Astrocyte of the hippocampus (primary cell): ENCODE measurements at places on chromosomes 6 and 20.
A peak's percentile ranks its signal among the peaks of the same experiment; 100 is the strongest.

GRCh38 chr6:29509711-29510110 lies 22.0 kb upstream of the MAS1L start:
- DNase-seq: no peak

DNA sequence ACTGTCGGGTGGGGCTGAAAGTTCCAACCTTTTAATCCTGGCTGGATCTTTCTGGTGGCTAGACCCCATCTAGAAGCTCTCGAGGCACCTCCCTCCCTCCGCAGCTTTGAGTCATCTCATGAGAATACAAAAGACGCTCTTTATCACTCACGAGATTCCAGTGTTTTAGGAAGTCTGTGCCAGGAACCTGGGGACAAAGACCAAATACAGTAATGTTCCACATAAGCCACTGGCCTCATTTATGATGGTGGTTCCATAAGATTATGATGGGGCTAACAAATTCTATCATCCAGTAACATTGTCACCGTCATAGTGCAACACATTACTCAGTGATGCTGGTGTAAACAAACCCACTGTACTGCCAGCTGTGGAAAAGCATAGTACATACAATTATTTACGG lies 48.7 kb downstream of the NCOA7 start:
- DNase-seq: peak; percentile 52

- DNase-seq: no peak
These were observed 136.4 kb upstream of the RREB1 start for GRCh38 chr6:6971369-6971768.

- DNase-seq: no peak
These were observed 18.1 kb downstream of the MYT1 start for GRCh38 chr20:64182146-64182865.

DNA sequence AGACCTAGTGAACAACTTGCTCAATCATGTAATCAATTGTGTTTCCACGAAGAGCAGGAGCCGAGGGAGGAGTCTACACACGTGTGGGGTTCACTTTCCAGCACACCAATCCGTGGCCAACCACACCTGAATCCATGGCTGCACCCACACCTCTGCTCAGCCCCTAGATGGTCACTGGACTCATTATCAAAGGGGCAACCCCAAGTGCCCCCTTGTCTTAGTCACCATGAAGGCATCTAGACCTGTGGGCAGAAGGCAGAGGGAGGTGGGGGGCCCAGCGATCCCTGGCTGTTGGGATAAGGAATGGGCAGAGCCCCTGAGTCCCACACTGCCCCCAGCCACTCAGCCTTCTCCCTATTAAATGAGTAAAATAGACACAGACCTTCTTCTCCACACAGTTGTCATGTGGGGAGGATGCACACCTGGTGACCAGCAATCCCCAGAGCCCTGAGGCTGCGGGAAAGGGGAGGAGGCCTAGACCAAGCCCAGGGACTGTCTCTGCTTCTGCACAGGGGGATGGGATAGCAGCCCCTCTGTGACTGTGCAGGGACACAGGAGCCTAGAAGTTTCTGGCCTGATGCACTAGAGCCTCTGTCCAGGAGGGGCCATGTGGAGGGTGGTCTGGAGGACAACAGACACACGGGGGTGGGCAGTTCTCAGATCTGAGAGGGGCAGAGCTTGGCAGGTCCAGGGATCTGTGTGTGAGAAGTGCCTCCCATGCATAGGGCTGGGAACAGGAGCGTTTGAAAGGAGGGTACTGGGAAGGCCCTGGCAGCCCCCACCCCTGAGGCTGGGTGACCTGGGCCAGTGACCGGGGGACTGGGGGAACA lies 1.9 kb upstream of the RAET1L start:
- DNase-seq: no peak

DNA sequence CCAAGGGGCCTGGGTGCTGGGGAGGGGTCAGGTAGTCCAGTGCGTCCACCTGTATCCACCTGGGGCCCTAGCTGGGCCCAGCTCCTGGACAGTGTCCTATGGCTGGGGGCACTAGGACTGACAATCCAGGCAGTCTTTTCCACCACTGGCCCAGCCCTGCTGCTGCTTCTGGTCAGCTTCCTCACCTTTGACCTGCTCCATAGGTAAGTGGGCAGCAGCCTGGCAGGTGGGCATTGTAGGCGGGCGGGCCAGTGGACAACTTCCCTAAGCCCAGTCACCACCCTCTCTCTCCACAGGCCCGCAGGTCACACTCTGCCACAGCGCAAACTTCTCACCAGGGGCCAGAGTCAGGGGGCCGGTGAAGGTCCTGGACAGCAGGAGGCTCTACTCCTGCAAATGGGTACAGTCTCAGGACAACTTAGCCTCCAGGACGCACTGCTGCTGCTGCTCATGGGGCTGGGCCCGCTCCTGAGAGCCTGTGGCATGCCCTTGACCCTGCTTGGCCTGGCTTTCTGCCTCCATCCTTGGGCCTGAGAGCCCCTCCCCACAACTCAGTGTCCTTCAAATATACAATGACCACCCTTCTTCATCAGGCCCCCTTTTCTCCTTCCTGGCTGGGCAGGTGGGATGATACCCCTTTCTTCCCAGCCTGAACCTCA lies 584 bp downstream of the C20orf141 start:
- DNase-seq: no peak

GRCh38 chr20:43345676-43346075 lies 112.0 kb upstream of the SRSF6 start:
- no peak for DNase-seq

- no peak for DNase-seq
These were observed 14.0 kb upstream of the PLCB1 start for GRCh38 chr20:8118039-8118438.

GRCh38 chr6:125568609-125569008 lies 180.8 kb upstream of the HEY2 start:
- no peak for DNase-seq

- no peak for DNase-seq
These were observed 17.7 kb upstream of the CDH4 start for GRCh38 chr20:61234224-61234890.

DNA sequence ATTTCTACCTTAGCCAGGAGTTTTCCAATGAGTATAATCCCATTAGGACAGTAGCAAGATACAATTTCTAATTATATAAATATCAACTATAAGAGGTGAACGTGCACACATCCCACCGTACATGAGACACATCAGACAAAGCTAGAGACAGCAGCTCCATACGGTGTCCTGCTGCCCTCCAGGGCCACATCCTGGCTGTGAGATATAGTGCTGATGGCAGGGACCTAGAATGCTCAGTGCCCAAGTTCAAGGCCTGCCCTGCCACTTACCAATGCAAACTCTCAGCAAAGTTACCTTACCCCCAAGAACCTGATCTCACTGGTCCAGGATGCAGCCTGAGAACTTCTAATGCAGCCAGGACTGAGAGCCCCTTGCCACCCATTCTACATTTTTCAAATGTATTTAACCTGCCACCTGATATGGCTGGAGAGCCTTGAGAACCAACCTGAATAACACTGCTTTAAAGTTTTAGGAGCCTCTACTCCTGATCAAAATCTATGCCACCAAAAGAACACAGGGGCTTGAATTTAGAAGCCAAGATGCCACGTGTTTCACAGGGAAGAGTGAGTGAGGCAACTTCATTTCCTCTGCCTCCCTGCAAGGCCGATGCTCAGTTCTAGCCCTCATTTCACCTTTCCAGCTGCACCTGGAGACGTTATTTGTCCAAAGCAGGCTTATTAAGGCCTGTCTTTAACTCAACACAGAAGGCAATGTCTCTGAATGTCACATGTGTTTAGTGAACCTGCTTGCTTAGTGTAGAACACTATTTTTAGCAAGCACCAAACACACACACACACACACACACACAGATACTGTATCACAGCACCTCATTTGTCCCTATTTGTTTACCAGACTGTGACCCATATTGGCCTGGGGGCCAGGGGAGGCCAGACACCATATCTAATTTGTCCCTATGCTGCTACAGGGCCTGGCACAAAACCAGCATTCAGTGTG lies 6.1 kb downstream of the NFATC2 start:
- DNase-seq: no peak

DNA sequence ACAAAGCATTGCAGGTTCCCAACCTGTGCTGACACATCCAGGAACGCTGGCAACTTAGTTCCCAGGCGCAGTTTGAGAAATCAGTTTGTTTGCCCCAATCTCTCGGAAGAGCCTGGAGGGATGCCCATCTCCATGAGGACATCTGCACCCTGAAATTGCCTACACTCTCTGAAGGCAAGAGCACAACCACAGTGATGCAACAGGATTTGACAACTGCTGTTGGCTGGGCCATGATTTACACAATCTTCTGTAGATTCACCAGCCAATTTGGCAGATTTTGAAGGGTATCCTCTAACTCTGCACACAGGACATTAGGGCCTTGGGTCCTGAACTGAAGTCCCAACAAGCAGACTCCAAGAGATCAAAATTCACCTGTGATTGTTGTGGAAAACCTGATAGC lies 3.4 kb downstream of the APMAP start:
- DNase-seq: no peak

DNA sequence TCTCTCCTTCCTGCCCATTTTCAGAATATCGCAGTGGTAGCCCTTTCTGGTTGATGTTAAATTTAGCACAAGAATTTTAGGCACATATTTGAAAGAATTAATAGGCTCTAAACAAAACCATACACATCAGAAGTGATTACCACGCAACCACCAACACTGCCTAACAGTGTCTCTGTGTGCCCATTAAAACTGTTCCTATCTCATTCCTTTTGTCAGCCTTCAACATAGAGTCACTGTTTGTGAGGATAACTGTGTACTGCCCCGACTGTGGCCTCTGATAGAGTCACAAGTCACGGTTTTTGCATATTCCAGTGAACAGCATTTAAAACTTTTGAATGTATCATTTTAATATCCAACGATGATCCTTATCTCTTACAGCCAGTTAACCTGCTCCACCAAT lies 116.8 kb upstream of the TNFAIP3 start:
- DNase-seq: no peak

DNA sequence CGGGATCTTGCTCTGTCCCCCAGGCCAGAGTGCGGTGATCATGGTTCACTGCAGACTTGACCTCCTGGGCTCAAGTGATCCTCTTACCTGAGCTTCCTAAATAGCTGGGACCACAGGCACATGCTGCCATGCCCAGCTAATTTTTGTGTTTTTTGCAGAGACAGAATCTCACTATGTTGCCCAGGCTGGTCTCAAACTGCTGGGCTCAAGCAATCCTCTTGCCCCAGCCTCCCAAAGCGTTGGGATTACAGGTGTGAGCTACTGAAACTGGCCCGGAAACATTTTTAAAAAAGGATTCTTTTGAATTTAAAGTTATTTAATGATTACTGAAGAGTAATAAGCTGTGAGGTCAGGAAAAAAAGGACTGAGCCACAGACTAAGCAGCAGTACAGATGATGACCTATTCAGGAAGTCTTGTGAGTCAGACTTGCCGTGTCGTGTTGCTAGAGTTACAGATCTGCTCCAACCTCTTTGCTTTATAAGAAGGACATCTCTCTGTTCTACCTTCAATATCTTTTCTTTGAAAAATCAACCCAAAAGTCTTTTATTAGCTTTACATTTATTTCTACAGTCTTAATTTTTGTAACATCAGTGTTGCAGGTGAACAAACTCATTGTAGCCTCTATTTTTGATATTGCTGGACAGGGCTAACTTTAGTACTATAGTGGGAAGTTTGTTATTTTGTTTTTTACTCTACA lies 108.7 kb downstream of the NCOA3 start:
- DNase-seq: peak; percentile 81

DNA sequence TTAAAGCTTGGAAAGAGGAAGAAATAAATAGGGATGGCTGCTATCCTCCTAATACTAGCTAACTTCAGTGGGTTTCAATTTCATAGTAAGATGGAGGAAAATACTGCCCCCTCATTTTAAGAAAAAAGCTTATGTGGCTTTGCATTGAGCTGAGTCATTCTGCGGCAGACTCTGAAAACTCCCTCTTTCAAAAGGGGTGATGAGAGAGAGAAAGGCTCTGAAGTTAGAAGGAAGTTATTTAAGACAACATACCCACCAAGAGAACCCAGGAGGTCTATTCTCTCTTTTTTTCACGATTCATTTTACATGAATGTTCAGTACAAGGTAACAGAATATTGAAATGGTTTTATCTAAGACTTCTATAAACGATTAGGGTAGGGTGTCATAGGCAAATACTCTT lies 4.5 kb downstream of the PRDM13 start:
- no peak for DNase-seq

- DNase-seq: no peak
These were observed 29.2 kb upstream of the CGA start for GRCh38 chr6:87124074-87124473.

GRCh38 chr6:96899019-96899418 lies 1.3 kb upstream of the NDUFAF4 start:
- peak; percentile 62 for DNase-seq

GRCh38 chr6:139370283-139370998 lies 4.0 kb downstream of the CITED2 start:
- DNase-seq: peak; percentile 71

GRCh38 chr6:128403618-128404444 lies 116.6 kb downstream of the PTPRK start:
- DNase-seq: no peak

DNA sequence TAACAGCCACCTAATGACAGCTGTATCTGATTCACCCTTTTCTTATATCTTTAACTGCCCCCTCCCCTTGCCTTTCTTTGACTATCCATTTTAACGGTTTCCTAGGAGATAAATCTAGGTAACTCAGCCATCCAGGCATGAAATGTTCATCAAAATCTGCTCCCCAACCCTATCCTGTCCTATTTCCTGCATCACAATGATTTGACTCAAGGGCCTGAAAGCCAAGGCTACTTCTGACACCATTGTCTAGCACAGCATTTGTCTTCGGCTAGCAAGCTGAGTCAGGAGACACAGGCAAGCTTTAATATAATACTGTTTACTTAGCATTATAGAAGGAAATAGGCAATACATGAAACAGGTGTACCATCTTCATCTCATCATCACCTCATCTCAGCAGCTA lies 31.6 kb upstream of the MANEA start:
- no peak for DNase-seq

- DNase-seq: no peak
These were observed 191.1 kb downstream of the TTLL2 start for GRCh38 chr6:167515873-167516507.

- DNase-seq: no peak
These were observed 5.2 kb upstream of the IL17A start for GRCh38 chr6:52180787-52181558.

- no peak for DNase-seq
These were observed 1.4 kb downstream of the C20orf96 start for GRCh38 chr20:288956-289692.

DNA sequence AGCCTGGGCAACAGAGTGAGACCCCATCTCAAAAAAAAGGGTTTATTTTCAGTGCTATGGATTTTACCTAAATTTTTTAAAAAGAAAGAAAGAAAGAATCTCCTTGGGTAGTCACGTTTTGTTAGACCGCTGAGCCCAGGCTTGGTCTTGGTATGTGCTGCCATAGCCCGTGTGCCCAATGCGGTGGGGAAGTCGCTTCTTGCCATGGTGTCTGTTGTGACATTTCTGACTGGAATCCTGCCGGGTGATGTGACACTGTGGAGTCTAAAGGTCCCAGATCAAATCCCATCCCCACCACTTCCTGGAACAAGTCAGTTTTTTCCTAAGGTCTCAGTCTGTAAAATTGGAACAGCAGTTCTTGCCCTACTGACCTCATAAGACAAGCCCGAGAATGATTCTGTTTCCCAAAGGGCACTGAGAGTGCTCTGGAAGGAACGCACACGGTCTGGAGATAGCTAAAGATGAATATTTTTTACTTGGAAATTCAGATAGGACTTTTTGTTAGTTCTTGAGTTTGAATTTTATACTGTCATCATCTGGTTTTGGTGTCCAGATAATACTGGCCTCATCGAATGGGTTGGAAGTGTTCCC lies 225.8 kb downstream of the EYA2 start:
- no peak for DNase-seq

- DNase-seq: peak; percentile 25
These were observed 13.0 kb upstream of the PFDN4 start for GRCh38 chr20:54194724-54195438.

GRCh38 chr20:61045876-61046585 lies 206.0 kb upstream of the CDH4 start:
- DNase-seq: no peak
